ENCODE measurements at places on chromosomes 12 and 14.

DNA sequence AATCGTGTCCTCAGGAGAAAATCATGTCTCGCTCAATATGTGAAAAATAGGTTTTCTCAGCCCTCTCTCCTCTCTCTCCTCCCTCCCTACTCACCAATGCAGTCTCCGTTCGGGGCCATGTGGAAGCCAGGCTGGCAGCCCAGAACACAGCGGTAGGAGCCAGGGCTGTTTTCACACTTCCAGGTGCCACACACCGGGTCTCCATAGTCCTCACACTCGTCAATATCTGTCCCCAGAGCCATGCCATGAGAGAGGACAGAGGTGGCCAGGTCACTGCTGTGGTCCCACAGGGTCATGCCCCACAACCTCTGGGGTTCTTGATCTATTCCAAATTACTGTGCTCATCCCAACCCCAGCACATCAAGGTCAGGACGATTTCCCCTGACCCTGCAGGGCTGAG lies 13.5 kb downstream of the ISCA2 start:
- no peak for DNase-seq

DNA sequence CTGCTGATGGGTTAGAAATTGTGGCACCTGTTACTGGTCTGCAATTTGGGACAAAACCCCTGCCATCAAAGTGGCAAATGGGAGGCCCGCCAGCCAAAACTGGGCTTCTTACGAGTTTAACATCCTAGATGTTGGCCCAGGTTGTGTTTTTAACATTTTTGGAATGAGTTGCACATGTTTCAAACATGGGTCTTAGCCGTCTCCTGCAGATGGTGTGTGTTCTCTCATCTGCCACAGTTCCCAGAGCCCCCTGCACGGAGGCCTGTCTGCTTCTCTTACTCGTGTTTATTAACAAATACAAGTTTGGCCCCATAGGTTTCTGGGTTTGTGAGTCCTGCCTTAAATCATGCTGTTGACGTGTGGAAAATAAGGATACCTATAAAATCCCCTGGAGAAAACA lies 46.5 kb downstream of the CACNA2D4 start:
- DNase-seq: no peak

GRCh38 chr14:96737881-96738280 lies 59.3 kb upstream of the VRK1 start:
- DNase-seq: no peak

GRCh38 chr14:65554837-65555236 lies 142.3 kb downstream of the FUT8 start:
- no peak for DNase-seq

DNA sequence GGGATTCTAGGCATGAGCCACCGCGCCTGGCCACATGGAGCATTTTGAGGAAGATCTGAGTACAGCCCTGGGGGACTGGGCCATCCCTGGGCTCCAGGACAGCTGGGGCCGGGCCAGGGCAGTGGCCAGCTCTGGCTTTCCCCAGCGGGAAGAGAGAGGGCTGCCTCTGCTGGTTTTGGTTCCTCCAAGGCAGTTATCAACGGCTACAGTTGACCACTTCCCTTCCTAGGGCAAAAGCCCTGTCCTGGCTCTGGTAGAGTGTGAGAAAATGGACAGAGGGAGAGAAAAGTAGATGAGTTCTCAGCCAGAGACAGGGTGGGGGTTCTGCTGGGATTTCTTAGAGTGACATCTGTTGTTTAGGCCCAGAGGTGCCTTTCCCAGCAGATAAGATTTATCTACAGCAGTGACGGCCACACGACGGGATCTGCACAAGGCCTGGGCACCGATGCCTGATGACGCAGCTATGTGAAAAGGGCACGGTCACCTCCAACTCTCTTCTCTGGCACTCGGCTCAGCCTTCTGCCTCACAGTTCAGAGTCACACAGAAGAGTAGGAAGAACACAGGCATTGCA lies 5.5 kb upstream of the HVCN1 start:
- no peak for DNase-seq

GRCh38 chr12:42475106-42475505 lies 114.4 kb downstream of the PRICKLE1 start:
- DNase-seq: no peak

- peak; percentile 33 for DNase-seq
Measured at GRCh38 chr12:118053071-118053985, 7.7 kb downstream of the WSB2 start.

GRCh38 chr12:27552235-27552634 lies 28.2 kb downstream of the PPFIBP1 start:
- no peak for DNase-seq

- DNase-seq: no peak
Measured at GRCh38 chr12:127820271-127820670, 446.7 kb upstream of the TMEM132C start.

- DNase-seq: peak; percentile 76
Measured at GRCh38 chr14:49975276-49975675, 82.4 kb downstream of the ARF6 start.

GRCh38 chr12:563250-563781 lies 99.9 kb downstream of the NINJ2 start:
- DNase-seq: peak; percentile 34

GRCh38 chr12:11651785-11652184 lies 2.3 kb downstream of the ETV6 start:
- DNase-seq: no peak

GRCh38 chr12:116556964-116557698 lies 2.0 kb upstream of the MAP1LC3B2 start:
- DNase-seq: peak; percentile 32

GRCh38 chr12:115201966-115202365 lies 518.0 kb upstream of the TBX3 start:
- DNase-seq: no peak

GRCh38 chr12:26573225-26573909 lies 259.6 kb downstream of the ITPR2 start:
- no peak for DNase-seq

DNA sequence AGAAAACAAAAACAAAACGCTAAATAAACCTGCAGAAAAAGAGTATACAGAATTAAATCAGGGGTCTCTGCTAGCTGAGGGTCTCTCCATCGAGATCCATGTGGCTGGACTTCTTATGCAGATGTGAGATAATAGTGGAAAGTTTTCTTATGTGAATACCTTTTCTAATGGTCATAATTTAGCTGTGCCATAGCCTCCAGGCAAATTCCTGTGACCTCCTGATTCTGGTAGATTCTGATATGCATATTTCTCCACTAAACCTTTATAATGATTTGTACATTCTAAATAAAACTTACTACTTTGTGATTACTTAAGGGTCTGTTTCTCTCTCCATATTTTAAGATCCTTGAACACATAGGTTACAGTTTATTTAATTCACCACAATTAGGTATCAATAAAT lies 1002.6 kb downstream of the GALC start:
- no peak for DNase-seq

DNA sequence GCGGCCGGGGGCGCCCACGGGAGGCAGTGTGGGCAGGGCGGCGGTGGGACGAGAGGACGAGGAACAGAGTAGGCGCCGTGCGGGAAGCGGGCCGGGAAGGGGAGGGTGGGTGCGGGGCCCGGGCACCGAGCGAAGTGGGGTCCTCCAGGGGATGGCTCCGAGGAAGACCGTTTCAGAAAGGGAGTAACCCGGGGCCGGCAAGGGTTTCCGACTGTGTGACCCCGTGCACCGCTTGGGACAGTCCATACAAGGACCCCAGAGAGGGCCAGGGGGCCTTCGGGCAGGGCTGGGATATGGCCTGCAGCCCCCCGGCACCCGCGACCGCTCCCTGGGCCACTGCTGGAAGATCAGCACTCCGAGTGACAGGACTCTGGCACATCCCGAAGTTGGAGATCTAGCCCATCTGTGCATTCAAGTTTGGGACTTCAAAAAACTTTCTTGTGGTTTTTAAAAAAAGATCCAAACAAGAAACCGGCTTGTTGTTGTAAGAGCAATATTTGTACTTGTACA lies 448 bp downstream of the TSPAN9 start:
- peak; percentile 40 for DNase-seq

- no peak for DNase-seq
Measured at GRCh38 chr12:107399046-107399445, 286.6 kb upstream of the PWP1 start.

DNA sequence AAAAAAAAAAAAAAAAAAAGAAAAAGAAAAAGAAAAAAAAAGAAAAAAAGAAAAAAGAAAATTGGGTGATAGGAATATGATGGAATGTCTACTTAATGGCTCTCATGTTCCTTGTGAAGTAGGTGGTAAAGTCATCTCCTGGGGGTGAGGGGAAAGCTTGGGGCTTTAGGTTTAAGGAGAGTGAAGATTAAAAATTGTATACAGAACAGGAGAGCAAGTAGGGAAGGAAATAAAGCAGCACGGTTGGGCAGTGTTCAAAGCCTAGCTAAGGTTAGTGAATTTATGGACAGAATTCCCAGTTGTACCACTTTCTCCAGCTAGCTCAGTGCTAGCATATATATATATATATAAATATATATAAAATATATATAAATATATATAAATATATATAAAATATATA lies 40.0 kb upstream of the SLC2A13 start:
- no peak for DNase-seq

- no peak for DNase-seq
Measured at GRCh38 chr12:19404242-19404880, 34.9 kb upstream of the AEBP2 start.

- no peak for DNase-seq
Measured at GRCh38 chr14:72535485-72535884, 358.4 kb downstream of the DPF3 start.

DNA sequence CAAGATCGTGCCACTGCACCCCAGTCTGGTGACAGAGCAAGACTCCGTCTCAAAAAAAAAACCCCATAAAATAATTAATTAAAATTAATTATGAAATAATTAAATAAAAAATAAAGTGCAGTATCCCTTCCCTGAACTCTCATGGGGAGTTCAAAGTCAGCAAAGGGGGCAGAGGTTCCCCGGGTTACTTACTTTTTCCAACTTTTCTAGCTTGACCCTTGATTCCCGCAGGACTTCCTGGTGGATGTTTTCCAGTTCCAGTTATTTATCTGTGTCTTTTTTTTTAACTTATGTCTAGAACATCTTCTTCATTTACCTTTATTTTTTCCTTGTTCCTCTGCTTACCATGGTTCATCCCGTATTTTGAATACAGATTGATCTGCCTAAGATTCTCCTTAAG lies 197.4 kb downstream of the EPS8 start:
- DNase-seq: no peak

DNA sequence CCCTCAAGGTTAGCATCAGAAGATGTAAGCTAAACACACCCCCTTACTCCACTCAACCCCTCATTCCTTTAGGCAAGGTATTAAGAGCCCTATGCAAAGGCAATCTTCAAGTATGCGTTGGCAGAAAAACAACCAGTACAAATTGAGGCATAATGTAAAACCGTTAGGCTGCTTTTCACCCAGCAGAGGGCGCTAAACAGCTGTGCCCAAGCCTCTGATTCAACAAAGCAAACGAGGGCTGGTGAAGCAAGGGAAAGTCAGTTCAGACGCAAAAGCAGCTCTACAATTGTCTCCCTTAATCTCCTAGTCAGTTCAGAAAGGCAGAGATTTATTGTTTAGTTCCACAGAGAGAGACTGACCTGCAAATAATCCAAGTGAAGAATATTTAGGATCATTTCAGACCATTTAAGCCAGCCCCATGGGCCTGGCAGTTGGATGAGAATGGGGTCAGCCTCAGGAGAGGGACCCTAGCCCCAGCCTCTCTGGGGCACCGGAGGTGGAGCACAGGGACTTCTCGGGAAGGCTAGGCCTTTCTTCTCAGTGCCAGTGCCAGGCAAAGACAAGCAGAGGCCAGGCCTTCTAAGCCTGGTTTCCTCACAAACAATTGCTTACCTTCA lies 23.5 kb downstream of the DCAF5 start:
- peak; percentile 85 for DNase-seq

DNA sequence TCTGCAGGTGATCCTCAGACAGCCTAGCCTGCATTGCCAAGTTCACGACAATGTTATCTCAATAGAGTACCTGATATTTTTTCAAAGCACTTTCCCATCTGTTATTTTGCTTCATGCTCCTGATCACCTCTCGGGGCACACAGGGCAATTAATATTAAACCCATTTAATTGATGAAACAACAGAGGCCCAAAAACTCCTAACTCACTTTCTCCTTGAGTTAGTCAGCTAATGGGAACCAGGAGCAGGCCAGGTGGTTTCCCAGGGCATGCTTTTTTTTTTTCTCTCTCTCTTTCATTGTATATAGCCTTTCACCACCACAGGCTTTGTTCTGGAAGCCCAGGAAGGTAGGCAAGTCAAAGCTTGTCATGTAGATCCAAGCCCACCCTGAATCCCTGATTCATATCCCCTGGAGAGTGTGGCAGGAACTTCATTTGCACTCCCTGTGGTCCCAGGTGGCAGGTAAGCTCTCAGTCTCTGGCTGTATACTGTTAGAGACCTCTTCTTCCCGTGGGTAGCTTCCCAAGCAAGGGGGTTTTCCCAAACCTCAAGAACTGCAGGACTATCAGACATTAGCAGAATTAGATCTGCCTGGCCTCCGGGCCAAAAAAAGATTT lies 41.6 kb upstream of the MAP1LC3B2 start:
- DNase-seq: no peak

- no peak for DNase-seq
Measured at GRCh38 chr14:44576356-44576755, 69.3 kb upstream of the FSCB start.

- DNase-seq: peak; percentile 60
Measured at GRCh38 chr14:52124791-52125684, 56.2 kb upstream of the NID2 start.

GRCh38 chr14:101120641-101121507 lies 217.4 kb upstream of the RTL1 start:
- no peak for DNase-seq

GRCh38 chr12:123108682-123109066 lies 42.2 kb downstream of the PITPNM2 start:
- DNase-seq: no peak

DNA sequence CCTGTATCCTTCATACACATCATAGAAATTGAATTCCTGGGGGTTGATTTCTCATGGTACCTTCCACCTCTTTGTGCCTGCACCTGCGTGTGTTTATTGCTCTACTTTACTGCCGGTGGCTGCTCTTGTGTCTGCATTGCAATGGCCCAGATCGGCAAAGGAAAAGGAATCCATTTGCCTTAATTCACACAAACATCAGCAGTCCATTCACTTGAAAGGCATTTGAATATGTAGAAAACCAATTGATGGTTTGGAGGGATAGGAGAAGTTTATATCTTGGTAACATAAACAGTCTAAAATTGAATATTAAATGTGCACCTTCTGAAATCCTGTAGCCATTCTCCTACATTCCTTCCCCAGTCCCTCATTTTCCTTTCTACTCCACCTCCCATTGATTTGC lies 74.0 kb downstream of the SNAPC1 start:
- DNase-seq: no peak

GRCh38 chr14:29645117-29645516 lies 282.5 kb downstream of the PRKD1 start:
- no peak for DNase-seq

DNA sequence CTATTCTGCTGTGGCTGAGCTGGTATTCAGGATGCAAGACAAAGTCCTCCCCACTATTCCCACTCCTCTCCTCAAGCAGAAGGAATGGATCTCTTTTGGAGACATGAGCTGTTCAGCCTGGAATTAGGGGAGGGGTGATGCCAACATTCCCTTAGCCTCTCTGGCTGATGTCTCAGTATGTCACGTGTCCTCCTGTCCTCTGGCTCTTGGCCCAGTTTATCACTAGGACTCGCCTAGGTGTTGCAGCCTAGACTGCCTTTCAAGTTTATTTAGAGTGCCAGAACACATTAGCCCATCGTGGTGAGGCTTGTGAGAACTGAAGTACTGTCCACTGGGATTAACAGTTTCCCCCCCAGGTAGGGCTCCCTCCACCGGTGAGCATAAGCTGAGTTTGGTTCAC lies 239.9 kb upstream of the MIS18BP1 start:
- DNase-seq: no peak

Data from GM03348 (cell line).